ENCODE measurements at places on chromosomes 1 and 21.

- DNase-seq = no peak
Observed at GRCh38 chr1:89624314-89624713, 8.6 kb upstream of the LRRC8C start.

GRCh38 chr1:27599605-27600497 lies 4.1 kb downstream of the AHDC1 start:
- DNase-seq = no peak

DNA sequence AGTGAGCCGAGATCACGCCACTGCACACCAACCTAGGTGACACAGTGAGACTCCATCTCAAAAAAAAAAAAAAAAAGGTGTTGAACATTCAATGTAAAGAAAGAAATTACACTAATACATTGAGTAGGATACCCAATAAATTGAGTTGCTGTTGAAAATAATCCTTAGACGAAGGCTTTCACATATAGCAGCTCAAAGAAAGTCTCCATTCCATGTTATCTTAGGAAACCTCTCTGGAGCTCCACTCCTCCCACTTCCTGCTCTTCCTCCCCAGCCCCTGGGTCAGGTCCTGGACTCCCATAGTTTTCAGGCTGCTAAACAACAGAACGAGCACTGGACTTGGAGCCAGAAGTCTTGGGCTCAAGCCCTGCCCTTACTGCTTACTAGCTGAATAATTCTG lies 15.6 kb upstream of the CNR2 start:
- no peak for DNase-seq

DNA sequence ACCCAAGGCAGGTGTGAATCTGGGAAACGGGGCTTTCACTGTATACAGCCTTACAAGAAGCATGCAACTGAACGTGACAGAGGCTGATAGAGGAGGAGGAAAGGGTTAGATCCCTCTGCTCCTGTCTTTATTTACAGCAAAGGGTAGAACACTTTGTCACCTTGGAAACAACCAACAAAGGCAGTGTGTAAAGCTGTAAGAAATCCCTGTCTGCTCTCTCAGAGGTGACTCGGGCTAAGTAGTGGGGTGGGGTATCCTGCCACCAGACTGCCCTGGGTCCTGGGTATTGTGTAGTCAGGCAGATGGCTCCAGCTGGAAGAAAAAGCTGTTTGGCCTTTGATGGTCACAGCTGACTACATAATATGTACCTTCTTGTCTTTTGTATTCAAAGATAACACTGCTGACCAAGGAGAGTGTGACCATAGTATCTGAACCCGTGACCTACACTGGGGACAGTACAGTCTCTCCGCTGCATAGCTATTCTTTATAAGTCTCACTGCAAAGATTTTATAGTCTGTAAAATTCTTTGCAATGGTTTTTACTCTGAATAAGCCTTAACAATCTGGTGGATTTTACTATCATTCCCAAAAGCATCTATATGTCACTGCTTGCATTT lies 22.1 kb upstream of the POU2F1 start:
- DNase-seq = no peak

- DNase-seq = no peak
Observed at GRCh38 chr21:43845386-43845785, 19.6 kb upstream of the AGPAT3 start.

- no peak for DNase-seq
Observed at GRCh38 chr1:119703666-119704450, 7.9 kb upstream of the PHGDH start.

DNA sequence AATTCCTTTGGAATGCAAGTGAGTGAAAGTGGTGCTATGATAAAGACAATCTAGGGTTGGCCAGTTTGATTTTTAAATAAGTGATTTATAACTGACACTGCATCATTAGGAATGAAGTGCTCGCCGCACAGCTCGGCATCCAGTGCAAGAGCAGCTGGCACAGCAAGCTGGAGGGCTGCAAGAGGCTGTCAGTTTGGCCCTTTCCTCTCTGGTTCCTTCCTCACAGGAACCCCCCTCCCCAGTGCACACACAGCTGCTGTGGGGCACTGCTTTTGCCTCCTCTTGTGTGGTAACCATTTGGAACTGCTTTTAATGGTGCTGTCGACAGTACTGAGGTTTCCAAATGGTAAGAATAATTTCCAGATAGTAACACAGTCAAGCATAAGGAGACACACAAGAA lies 10.4 kb upstream of the BCAR3 start:
- DNase-seq = no peak

- no peak for DNase-seq
Observed at GRCh38 chr1:93851327-93851712, 27.7 kb downstream of the DNTTIP2 start.

All from CD4-positive, alpha-beta T cell treated with Interleukin-2 at 100 ng/mL for 4 hours (primary cell).